Metanephros (tissue), 2 donors: ENCODE measurements at places on chromosomes 7 and 10. TPM values are rescaled to one million over a fixed set of nuclear protein-coding genes. Genes with fewer than 3 reads are reported as not detected.

The IQUB gene
- total RNA-seq = 9.8 TPM

The SPDYE5 gene
- not detected for total RNA-seq

The AZGP1 gene
- 18.7 TPM for total RNA-seq

The TAS2R41 gene
- total RNA-seq = not detected

The WDFY4 gene
- 6.4 TPM for total RNA-seq

The PIP gene
- not detected for total RNA-seq

The TUBAL3 gene
- not detected for total RNA-seq

The TRIM50 gene
- 0.18 TPM for total RNA-seq

The TRPV5 gene
- total RNA-seq = 1.1 TPM

The WEE2 gene
- 0.23 TPM for total RNA-seq

The KCNIP2 gene
- total RNA-seq = 5.1 TPM

The ACTL6B gene
- not detected for total RNA-seq

The PALD1 gene
- total RNA-seq = 18.1 TPM

The GPR37 gene
- total RNA-seq = 3.2 TPM

The TMEM196 gene
- not detected for total RNA-seq

The IL6 gene
- total RNA-seq = 0.64 TPM

The FAM20C gene
- 67.1 TPM for total RNA-seq

The SPAM1 gene
- total RNA-seq = not detected

The TFEC gene
- 14.2 TPM for total RNA-seq

The PLAC9 gene
- total RNA-seq = 20.4 TPM

The CTAGE4 gene
- total RNA-seq = 5.3 TPM

The TMEM168 gene
- total RNA-seq = 35.6 TPM

The HGF gene
- total RNA-seq = 4.4 TPM

The PTF1A gene
- not detected for total RNA-seq

The CPA4 gene
- 0.41 TPM for total RNA-seq

The NSUN6 gene
- 26.9 TPM for total RNA-seq

The TMEM184A gene
- total RNA-seq = 9.8 TPM

The CDHR1 gene
- total RNA-seq = 0.23 TPM

The ZP3 gene
- total RNA-seq = 1.5 TPM

The CALML5 gene
- not detected for total RNA-seq

The SUFU gene
- 15.8 TPM for total RNA-seq

The NPTX2 gene
- total RNA-seq = 2.3 TPM

The DDX21 gene
- total RNA-seq = 29.7 TPM

The EIF5AL1 gene
- 0.12 TPM for total RNA-seq

The OLAH gene
- total RNA-seq = 0.23 TPM

The GPR15LG gene
- 0.64 TPM for total RNA-seq

The FKBP14 gene
- 12.8 TPM for total RNA-seq
